ENCODE measurements at places on chromosomes 4 and X.

GRCh38 chr4:38333219-38333618 is 330.8 kb upstream of the KLF3 start:
- DNase-seq = no peak

GRCh38 chr4:184286358-184286757 is 68.7 kb upstream of the ENPP6 start:
- DNase-seq = no peak

DNA sequence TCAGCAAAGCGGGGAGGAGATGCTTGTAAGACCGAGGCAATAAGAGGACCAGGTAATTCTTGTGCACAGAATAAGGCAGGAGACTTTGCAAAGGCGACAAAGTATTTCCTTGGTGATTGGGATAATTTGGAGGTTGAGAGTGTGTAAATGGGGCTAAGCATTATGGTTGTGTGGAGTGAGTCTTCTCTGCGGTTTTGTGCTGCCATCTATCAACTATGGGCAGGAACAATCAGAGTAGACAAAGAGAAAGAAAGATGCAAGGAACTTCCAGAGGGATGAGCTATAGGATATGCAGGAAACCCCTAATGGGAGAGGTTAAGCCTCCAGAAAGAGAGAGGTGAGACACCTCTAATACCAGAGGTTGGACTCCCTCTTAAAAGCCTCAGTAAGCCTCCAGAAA is 339.8 kb downstream of the PAPSS1 start:
- no peak for DNase-seq

- DNase-seq = no peak
Measured at GRCh38 chr4:139374251-139374650, 72.0 kb upstream of the NDUFC1 start.

- DNase-seq = no peak
Measured at GRCh38 chr4:137861682-137862081, 329.4 kb upstream of the PCDH18 start.

- no peak for DNase-seq
Measured at GRCh38 chrX:130625386-130625785, 223.6 kb downstream of the RBMX2 start.

- DNase-seq = no peak
Measured at GRCh38 chrX:57596516-57596915, 4.7 kb downstream of the ZXDB start.

DNA sequence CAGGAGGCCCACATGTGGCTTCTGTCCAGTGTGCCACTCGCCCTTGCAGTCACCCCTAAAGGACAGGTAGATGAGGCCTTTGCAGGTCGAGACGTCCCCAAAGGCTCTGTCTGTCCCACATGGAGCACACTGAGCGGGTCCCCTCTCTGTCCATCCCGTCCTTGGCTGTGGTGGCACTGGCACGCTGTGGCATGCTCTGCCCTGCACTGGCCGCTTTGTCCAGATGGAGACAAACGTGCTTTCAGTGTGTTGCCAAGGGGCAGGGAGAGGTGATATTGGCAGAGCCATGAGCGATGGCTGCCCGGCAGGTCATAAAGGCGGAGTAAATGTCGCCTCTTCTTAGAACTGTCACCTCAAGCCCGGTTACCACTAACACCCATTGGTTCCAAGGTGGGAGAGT is 86.9 kb upstream of the CLDN34 start:
- DNase-seq = no peak

DNA sequence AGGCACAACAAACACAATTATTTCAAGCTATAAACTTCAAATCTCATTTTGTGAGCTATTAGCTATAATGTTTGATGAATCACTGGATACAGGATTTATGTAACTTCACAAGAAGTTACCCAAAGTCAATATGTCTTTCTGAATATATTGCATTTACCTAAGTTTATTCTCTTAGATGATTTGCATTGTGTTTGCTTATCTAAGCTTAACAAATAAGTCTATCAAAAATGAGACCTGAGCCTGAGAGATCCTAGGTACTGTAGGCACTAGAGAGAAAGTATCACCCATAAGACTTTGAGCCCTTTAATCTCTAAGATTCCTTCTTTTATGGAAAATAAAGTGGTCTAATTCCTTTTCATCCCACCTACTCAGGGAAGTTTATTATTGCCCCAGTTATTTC is 178.2 kb downstream of the NAF1 start:
- no peak for DNase-seq

DNA sequence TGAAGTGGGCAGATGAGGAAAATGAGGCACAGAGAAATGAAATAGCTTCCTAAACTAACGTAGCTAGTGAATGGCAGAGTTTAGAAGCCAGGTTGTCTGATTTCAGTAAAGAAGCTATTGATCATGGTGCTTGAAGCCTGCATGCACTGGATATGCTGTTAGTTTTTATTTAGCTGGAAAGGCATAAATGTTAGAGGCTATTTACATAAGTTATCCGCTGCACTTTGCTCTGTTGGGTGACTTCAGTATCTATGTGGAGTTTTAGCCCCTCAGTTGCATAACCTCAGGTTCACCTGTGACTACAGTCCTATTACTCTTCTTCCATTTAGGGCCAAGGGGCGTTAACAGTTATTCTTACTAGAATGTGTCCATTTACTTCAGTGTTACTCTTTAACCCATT is 522.4 kb upstream of the RPS6KA3 start:
- DNase-seq = no peak

DNA sequence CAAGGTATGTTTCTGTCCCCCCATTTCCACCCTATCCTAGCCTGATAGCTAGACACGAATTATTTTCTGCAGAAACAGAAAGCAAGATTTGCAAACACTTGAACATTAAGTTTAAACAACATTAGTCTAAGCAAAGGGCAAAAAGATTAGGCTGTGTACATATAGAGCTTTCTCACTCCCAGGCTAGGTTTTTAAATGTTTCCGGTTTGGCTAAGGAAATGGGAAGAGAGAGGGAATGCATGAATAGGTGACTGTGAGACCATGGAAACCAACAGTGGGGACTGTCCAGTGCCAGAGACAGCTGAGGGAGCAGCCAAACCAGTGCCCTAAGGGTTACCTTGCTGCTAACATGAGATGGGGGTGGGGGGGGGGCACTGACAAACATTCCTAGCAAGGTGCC is 242.7 kb downstream of the SCFD2 start:
- DNase-seq = no peak

DNA sequence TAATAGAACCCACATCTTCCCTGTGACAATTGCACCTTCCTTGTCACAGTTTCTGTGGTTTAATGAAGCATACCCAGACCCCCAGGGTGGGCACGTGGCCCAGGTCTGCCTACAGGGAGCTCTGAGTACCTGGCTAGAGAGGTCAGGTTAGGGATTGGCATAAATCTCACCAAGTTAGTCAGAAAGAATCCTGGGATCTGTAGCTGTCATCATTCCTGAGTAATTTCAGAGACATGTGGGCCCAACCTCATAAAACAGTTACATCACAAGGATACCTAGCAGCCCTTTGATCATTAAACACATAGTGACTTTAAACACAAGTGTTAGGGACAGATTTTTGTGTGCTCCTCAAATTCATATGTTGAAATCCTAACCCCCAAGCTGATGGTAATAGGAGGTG is 123.0 kb downstream of the KDR start:
- no peak for DNase-seq

DNA sequence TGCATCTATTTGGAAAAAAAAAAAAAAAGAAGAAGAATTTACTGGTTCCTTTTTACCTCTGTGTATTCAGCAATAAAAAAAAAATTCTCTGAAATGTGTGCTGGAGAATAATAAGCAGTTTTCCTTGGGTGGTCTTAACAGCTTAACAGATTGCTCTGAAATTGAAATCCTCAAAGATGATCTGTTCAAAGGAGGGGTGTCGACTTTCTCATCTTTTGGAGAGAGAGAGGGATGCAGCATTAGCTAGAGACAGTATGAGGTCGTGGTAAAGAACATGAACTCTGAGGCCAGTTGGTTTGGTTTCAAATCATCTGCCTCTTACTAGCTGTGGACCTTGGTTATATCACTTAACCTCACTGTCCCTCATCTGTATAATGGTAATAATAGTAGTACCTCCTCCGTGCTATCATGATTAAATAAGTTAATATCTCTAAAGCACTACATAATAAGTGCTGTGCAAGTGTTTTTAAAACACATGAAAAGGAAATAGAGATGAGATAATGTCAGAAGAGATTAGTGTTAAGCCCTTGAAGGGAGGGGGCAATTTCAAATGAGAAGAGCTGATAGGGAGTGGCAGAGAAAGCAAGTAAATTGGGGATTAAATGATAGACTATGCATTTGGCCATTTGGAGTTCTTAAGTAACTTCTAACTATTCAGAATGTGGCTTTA is 109.9 kb upstream of the LIMCH1 start:
- DNase-seq = no peak

GRCh38 chr4:95167805-95168204 is 381.0 kb downstream of the UNC5C start:
- DNase-seq = no peak

- peak; percentile 82 for DNase-seq
Measured at GRCh38 chrX:49171752-49172279, at the start of gene PLP2. Gene PLP2, plus strand, starts transcription at chrX:49171898. Its CDS starts 103 bp downstream, at chrX:49172001.

GRCh38 chrX:17820100-17820499 is 41.0 kb downstream of the RAI2 start:
- no peak for DNase-seq

DNA sequence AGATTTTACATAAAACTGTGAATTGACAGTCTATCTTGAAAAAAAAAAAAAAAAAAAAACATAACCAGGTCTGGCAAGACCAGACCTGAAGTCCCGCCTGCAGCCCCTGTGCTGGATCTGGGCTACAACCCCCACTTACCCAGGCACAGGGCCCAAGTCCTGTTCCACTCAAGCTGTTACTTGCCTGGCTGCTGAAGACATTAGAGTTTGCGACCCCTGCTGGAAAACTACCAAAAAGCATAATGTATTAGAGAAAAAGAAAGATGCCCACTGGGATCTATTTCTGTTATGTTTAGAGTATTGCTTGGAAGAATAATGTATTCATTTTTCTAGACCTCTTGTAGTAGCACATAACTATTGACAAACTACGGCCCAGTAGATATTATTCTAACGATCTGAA is 4.7 kb downstream of the HS3ST1 start:
- DNase-seq = peak; percentile 27
